ENCODE measurements at places on chromosomes 3 and 15. TPM values are rescaled to one million over a fixed set of nuclear protein-coding genes. Genes with fewer than 3 reads are reported as not detected.

A4GNT gene
- total RNA-seq: not detected

CLDN1 gene
- total RNA-seq: 0.20 TPM

IL20RB gene
- total RNA-seq: 1.8 TPM

DNA sequence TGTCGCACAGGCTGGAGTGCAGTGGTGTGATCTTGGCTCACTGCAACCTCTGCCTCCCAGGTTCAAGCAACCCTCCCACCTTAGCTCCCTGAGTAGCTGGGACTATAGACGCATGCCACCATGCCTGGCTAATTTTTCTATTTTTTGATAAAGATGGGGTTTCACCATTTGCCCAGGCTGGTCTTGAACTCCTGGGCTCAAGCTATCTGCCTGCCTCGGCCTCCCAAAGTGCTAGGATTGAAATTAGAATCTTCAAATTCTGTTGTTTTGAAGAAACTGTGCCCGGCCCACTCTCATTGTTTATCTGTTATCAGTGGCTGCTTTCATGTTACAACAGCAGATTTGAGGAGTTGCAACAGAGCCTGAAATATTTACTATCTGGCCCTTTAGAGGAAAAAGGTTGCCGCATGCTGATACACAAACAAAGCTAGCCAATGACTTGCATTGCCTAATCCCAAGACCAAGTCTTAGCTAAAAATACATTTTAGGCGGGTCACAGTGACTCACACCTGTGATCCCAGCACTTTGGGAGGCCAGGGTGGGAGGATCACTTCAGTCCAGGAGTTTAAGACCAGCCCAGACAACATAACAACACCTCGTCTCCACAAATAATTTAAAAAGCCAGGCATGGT lies 43.2 kb upstream of the PPP4R2 start:
- DNase-seq: no peak

- no peak for DNase-seq
Observed at GRCh38 chr3:109977897-109978296, 640.6 kb upstream of the DPPA4 start.

MAP1A gene
- 2.3 TPM for total RNA-seq

GPR62 gene
- not detected for total RNA-seq

- DNase-seq: no peak
Observed at GRCh38 chr15:73688455-73688854, 4.3 kb downstream of the CD276 start.

DNA sequence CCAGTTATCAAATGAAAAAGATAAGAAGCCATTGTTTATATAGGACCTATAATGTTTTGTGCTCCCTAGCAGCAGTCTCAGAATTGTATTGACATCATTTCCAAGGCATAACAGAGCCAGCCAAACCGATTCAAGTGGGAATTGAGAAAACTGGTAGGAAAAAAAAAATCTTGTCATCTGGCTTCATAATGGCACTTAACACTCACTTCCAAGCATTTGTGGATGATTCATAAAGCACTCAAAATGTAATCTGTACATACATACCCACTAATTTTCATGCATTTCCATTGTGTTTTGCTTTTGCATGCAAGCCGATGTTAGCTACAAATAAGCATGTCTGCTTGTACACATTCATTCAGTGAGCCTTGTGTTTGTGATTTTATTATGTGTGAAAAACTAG lies 18.6 kb upstream of the TRPC1 start:
- no peak for DNase-seq

All from T-cell (primary cell).